ENCODE measurements at places on chromosomes 4 and X.

DNA sequence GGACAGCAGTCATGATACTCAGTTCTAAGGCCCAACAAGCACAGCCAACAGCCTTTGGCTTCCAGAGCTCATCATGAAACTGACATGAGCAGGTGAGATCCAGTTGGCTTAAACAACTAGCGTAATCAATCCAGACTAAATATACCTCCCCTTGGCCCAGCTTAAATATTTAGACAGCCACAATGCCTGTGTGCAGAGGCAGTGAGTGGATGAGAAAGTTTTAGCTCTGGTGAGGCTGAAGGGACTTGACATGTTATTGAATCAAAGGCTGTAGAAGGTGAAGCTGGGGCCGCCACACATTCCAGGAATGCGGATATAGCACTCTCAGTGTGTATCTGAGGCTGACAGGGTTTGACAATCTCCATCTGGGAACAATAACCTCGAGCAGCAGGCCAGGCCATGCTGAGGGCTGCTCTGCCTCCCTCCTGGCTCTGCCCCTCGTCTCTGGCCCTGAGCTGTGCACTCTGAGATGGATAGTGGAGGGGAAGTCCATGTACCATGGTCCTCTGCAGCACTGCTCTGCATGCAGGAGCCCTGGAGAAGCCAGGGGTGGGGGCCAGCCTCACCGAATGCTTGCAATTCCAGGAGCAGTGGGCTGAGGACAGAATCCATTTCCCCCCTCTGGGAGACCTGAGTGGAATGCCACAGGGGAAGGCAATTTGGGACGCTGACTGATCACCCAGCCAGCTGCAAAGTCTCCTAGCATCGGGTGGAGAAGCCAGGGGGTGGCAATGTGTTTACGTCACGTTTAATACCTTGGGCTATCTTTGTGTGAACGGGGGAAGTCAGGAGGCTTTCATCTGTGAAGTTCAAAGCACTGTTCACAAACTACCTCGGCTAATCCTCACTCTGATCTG is 37.3 kb upstream of the RASL11B start:
- DNase-seq, result peak; percentile 75

GRCh38 chrX:120485315-120485637 is 16.2 kb upstream of the LAMP2 start:
- no peak for DNase-seq

- DNase-seq, result no peak
These were observed 73.0 kb upstream of the ACSL1 start for GRCh38 chr4:184898793-184899192.

DNA sequence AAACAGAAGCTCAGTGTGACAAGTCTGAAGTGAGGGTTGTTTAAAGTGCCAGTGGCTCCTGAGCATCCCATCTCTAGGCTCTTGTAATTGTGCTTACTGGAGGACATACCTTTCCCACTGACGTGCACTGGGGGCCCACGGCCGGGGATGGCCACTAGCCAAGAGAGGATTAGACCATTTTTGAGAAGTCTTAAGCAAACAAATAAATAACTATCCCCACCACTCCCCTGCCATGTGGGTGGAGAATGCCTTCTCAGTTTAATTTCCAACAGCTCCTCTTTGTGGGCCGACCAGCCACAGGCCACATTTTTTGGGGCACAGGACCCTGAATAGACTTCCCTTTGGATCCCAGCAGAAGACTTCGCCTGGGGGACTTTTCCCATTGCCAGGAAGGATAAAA is 125.0 kb upstream of the MSX1 start:
- no peak for DNase-seq

- DNase-seq, result no peak
These were observed 452.7 kb downstream of the NLGN4X start for GRCh38 chrX:5775846-5776430.

- DNase-seq, result no peak
These were observed 1.7 kb downstream of the FAM120C start for GRCh38 chrX:54181202-54181953.

DNA sequence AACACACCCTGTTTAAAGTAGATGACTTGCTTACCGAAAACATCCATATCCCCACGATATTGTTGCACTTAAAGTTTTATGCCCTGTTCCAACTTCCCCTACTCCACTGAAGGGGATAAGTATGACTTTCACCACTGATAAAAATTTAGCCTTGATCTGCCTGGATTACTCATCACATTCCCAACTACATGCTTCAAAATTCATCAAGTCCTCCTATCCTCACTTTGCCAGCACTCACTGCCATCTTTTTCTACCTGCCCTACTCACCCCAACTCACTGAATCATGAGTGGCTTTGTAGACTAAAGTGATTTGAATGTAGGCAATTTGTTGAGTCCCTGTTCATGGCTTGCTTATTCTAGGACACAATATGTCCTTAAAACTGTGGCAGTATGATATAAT is 12.2 kb upstream of the GPRIN3 start:
- no peak for DNase-seq

- DNase-seq, result no peak
These were observed 11.6 kb upstream of the TNIP2 start for GRCh38 chr4:2767705-2768074.

DNA sequence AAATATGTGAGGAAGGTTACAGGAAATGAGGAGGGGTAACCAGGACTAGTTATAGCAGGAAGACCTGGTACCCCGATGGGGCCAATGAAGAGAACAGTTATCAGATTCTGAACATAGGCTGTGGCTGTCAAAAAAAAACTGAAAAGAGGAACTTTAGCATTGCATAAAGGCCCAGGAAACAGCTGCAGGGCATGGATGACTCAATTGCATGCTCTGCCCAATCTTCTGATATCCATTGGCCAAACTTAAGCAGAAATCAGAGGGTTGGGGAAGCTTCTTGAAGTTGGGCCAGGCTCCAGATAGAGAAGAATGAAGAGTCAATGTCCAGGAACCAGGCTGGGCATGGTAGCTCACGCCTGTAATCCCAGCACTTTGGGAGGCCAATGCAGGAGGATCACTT is 1222.4 kb upstream of the PRKX start:
- DNase-seq, result no peak

GRCh38 chrX:42117318-42117717 is 194.0 kb upstream of the CASK start:
- no peak for DNase-seq

DNA sequence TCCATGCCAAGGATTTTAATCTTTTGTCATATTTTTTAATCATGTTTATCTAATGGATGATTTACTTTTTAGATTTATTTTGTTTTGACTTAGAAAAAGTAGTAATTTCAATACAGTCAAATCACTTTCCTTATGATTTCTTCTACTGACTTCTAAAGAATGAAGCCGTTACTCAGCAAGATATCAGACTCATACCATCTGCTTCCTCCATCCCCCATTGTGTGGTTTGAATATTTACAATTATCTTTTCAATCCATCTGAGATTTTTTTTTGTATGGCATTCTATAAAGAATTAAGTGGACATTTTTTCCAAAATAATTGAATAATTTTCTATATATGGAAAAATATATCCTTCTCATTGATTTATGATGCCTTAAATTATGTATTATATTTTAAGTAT is 565.4 kb upstream of the ATOH1 start:
- DNase-seq, result no peak

GRCh38 chr4:23924556-23924955 is 34.7 kb upstream of the PPARGC1A start:
- DNase-seq, result no peak

- DNase-seq, result no peak
These were observed 7.6 kb downstream of the FAT4 start for GRCh38 chr4:125322366-125322730.

DNA sequence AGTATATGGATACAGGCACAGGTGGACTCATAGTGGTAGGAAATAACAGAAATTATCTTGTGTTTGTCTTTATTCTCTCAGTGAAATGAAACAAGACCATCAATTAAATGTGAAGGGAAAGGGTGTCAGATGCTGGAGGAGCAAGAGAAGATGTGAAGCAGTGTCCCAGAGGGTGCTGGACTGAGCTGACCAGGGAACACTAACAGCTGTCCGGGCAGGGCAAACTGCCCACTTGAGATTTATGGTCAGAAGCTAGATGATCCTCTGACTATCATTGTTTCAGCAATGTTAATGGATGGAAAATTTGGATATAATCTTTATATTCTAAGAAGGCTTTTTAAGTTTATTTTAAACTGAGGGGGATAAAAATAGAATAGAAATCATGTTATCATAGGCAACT is 267.2 kb upstream of the SLC7A11 start:
- no peak for DNase-seq

GRCh38 chrX:45571453-45571852 is 370.8 kb upstream of the DIPK2B start:
- no peak for DNase-seq

- no peak for DNase-seq
These were observed 684.5 kb downstream of the PDHA2 start for GRCh38 chr4:96524311-96524875.

GRCh38 chr4:52199574-52200338 is 148.7 kb downstream of the SPATA18 start:
- DNase-seq, result peak; percentile 59

GRCh38 chr4:143701365-143701764 is 890 bp upstream of the FREM3 start:
- no peak for DNase-seq

DNA sequence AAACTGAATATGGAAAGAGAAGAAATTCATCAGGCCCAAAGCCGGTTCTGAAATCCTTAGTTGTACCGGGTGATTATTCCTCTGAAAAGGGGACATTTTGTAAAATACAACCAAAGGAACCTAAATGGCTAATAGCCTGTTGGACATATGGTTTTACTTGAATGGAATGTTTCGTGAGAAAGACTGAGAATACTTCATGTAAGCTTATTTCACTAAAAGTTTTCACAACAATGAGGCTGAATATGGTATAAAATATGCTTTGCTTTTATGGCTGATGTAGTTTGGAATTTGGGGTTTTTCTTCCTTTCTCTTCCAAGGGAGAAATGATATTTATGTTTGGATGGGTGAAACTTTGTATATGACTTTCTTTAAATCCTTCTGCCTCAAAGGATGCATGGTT is 2.7 kb downstream of the GRIA3 start:
- no peak for DNase-seq

- DNase-seq, result no peak
These were observed 17.8 kb upstream of the ZNF827 start for GRCh38 chr4:145956288-145956890.

DNA sequence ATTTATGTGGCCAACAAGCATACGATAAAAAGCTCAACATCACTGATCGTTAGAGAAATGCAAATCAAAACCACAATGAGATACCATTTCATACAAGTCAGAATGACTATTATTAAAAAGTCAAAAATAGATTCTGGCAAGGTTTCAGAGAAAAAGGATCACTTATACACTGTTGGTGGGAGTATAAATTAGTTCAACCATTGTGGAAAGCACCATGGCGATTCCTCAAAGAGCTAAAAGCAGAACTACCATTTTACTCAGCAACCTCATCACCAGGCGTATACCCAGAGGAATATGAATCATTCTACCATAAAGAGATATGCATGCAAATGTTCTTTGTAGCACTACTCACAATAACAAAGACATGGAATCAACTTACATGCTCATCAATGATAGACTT is 478.7 kb upstream of the GALNTL6 start:
- no peak for DNase-seq

DNA sequence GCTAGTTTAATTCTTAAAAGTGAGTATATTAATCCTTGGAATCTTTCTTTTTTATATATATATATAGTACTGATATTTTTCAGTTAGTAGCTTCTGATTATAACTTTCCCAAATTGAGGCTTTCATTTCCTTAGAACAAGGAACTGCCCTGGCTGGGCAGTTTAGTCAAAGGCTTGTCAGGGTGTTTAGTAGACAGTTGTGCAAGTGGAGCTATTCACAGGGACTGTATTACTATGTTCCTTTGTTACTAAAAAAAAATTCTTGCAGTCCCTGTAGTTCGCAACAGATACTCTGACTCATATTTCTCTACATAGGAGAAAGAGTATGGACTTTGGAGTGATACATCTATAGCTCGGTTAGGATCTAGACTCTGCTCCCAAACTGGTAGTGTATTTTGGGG is 20.8 kb downstream of the USO1 start:
- DNase-seq, result no peak

- no peak for DNase-seq
These were observed 12.7 kb upstream of the STARD8 start for GRCh38 chrX:68634649-68635227.

GRCh38 chrX:47178337-47178736 is 15.3 kb upstream of the UBA1 start:
- DNase-seq, result no peak

DNA sequence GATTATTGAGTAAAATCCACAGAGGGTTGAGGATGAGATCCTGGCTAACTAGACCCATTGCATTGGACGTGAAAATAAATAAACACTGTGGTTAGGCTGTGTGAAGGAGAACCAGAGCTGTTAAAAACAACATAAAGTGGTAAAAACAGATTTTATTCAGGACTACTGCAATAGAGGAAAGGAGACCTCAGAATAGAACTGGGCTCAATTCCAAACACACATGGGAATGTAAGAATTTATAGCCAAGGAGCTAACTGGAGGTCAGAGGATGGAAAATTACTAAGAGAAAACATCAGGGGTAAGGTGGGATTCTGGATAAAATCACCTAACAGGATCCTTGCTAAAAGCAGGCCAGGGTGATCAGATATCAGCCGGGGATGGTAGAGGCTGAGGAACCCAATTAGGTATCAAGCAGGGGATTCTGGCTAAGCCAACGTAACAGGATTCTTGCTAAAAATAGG is 112.4 kb downstream of the RNF150 start:
- no peak for DNase-seq

- no peak for DNase-seq
These were observed 1049.1 kb upstream of the TENM3 start for GRCh38 chr4:181194096-181194495.

DNA sequence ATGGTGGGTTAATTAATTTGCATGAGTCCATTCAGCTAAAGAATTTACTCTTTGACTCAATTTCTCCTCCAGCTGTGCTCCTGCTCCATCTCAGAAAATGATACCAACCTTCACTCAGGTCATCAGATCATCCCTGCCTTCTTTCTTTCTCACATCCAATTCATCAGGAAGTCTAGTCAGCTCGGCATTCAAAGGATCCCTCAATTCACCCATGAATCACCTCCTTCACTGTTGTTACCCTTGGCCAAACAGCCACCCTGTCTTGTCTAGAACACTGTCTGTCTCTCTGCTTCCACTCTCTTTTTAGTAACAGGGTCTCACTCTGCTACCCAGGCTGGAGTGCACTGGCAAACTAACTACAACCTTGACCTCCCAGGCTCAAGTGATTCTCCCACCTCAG is 337.4 kb upstream of the SFRP2 start:
- DNase-seq, result no peak
